Caki2 (cell line): ENCODE measurements at places on chromosomes 7 and 10.

GRCh38 chr7:106867641-106868351, 2.7 kb downstream of the PIK3CG start:
- DNase-seq: no peak

GRCh38 chr10:63922468-63923284, 401.5 kb downstream of the REEP3 start:
- no peak for DNase-seq

- DNase-seq: no peak
These were observed 71.5 kb downstream of the COL13A1 start for GRCh38 chr10:69873135-69873639.

- peak; percentile 12 for DNase-seq
These were observed 40.1 kb downstream of the IQUB start for GRCh38 chr7:123494193-123494796.

GRCh38 chr7:124655990-124656389, 109.6 kb downstream of the GPR37 start:
- DNase-seq: no peak

- no peak for DNase-seq
These were observed 804.9 kb downstream of the LRMDA start for GRCh38 chr10:76236356-76236755.
